GOT3 (cell line): ENCODE measurements at places on chromosomes 12 and 14.

- no peak for DNase-seq
Observed at GRCh38 chr12:78490861-78491260, 373.7 kb upstream of the SYT1 start.

- no peak for DNase-seq
Observed at GRCh38 chr14:102901633-102902032, 20.8 kb upstream of the AMN start.

GRCh38 chr12:132071040-132071810 lies 72.9 kb downstream of the DDX51 start:
- no peak for DNase-seq

- DNase-seq = no peak
Observed at GRCh38 chr12:88111074-88111652, 30.7 kb downstream of the CEP290 start.

GRCh38 chr14:81263777-81264410 lies 43.1 kb upstream of the GTF2A1 start:
- DNase-seq = no peak

DNA sequence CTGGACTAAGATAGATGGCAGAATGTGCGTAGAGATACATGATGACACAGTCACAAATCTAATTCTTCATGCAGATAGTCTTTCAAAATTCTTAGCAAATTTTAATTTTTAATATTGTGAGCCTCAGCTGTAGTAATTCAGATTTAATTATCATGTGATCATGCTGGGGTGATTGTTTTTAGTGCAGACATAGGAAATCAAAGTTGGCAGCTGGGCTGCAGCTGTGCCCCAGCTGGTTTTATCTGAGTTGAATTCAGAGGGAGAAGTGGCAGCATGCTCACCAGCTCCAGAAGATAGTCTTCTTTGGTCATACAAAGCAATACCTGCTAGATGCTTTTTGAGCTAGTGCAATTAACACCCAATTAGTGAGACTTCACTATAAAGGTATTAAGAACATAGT lies 292.9 kb downstream of the RAD51B start:
- no peak for DNase-seq

- no peak for DNase-seq
Observed at GRCh38 chr14:42947991-42948390, 1341.3 kb downstream of the LRFN5 start.

DNA sequence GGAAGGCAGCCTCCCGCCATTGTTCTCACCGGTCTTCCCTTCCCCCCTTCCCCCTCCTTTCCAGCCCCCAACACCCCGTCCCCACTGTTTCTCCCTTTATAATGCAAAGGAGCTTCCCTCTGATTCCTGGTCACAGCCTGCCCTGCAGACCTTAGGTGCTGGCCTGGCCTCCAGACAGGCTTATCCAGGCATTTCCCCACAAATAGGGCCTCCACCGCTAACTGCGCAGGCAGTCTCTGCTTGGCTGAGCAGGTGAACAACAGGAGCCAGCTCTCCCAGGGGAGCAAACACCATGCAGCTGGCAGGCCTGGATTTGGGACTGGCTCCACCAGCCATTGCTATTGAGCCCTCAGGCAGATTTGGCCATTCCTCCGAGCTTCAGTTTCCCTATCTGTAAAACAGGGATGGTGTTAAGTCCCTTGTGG lies 46.0 kb downstream of the SMIM41 start:
- no peak for DNase-seq

DNA sequence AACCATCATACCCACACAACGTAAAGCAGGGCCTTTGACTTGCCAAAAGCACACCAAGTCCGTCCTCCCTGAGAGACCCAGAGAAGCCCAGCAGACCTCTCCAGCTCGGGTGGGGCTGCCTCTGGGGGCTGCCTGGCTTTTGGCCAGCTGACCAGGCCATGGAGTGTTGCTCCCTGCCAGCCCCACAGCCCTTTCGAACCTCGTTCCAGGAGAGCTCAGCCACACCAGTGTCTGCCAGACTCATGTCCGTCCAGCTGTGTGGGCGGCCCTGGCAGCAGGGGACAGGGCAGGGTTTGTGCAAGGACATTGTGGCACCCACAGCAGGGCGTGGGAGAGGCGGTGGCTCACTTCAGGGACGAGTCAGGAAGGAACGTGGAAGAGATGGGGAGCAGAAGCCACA lies 22.6 kb upstream of the IRF2BPL start:
- no peak for DNase-seq

- no peak for DNase-seq
Observed at GRCh38 chr14:93381644-93382043, 34.7 kb downstream of the COX8C start.

- no peak for DNase-seq
Observed at GRCh38 chr14:61925043-61925442, 162.8 kb downstream of the SNAPC1 start.

DNA sequence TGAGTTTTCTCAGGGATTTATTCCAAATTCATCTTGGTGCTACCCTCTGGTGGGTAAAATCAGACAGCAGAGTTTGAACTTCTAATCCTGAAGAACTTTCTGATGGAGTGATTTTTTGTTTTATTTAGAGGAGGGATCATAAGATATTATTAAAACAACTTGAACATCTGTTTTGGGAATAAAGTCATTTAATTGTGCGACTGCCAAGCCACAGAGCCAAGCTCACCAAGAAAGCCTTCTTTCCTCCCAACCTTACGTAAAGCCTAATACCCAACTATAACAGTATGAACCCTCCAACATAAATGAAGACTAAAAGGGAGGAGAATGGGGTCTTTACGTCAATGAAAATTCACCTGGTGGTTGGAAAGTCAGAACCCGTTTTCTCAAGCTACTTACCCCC lies 205.5 kb upstream of the IGF1 start:
- no peak for DNase-seq

GRCh38 chr12:127445581-127446139 lies 821.3 kb upstream of the TMEM132C start:
- no peak for DNase-seq

- DNase-seq = no peak
Observed at GRCh38 chr12:116559162-116559935, at the start of gene MAP1LC3B2. Gene MAP1LC3B2, plus strand, starts transcription at chr12:116559381. Its CDS starts 16,562 bp downstream, at chr12:116575943.
